HEK293T (cell line): ENCODE measurements at places on chromosomes 6 and 20.

- DNase-seq: peak; percentile 60
These were observed 290.3 kb upstream of the STXBP5 start for GRCh38 chr6:146913842-146914488.

- no peak for DNase-seq
These were observed 11.4 kb downstream of the GPX5 start for GRCh38 chr6:28537065-28537464.

- no peak for DNase-seq
These were observed 111.0 kb upstream of the RALGAPA2 start for GRCh38 chr20:20823476-20823881.

DNA sequence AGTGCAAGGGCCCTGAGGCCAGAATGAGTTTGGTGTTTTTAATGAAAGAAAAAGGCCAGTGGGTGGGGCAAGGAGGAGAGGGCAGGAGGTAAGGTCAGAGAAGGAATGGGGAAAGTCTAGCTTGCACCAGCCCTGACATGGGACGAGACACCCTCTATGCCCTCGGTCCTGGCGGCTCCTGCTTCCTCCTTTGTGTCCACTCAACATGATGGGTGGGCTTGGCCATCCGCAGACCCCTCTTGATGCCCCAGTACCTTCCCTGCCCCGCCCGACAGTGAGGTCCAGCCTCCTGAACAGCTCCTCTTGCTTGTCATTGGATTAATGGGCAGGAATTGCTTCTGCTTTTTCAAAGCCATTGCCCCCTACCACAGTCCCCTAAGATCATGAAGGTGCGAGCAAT, 33.6 kb upstream of the ANGPT4 start:
- no peak for DNase-seq

DNA sequence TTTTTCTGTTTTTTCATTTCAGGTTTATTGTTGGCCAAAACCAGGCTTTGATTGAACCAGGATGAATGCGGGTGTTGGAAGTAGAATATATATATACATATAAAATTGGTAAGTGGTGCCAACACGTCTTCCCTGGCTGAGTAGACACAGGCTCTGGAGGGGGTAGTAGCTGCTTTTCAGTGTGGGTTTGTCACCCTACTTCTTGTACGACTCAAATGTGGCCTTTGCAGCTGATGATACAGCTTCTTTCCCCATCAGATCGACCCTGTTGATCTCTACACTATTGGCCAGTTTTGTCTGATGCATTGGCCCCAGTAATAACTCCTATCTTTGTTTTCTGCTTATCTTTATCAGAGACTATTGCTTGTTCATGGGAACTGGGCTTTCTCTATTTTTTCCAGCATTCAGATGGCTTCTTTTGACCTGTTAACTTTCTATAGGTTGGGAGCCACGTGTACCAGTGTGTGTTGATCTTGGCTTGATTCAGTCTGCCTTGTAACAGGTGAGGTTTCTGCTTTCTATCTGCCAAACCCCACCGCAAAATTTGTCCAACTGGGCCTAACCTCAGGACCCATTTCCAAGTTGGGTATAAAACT, 2.7 kb upstream of the ZNFX1 start:
- no peak for DNase-seq

GRCh38 chr6:163925839-163926238, 511.3 kb downstream of the QKI start:
- no peak for DNase-seq

GRCh38 chr6:116575227-116575626, 3.9 kb downstream of the RWDD1 start:
- no peak for DNase-seq

- DNase-seq: no peak
These were observed 497.9 kb upstream of the JARID2 start for GRCh38 chr6:14747881-14748520.

- DNase-seq: no peak
These were observed 758.7 kb upstream of the MAN1A1 start for GRCh38 chr6:120108061-120108795.

- DNase-seq: no peak
These were observed 129.7 kb upstream of the BTN3A2 start for GRCh38 chr6:26235302-26235670.
